ENCODE measurements at places on chromosomes 1 and 21.

- DNase-seq: no peak
Observed at GRCh38 chr1:147804942-147805723, 44.7 kb upstream of the GJA5 start.

- no peak for DNase-seq
Observed at GRCh38 chr1:184032306-184032929, 5.1 kb downstream of the COLGALT2 start.

GRCh38 chr21:36889401-36889800 is 77.1 kb downstream of the HLCS start:
- DNase-seq: no peak

GRCh38 chr1:4328402-4329071 is 325.9 kb upstream of the AJAP1 start:
- no peak for DNase-seq

DNA sequence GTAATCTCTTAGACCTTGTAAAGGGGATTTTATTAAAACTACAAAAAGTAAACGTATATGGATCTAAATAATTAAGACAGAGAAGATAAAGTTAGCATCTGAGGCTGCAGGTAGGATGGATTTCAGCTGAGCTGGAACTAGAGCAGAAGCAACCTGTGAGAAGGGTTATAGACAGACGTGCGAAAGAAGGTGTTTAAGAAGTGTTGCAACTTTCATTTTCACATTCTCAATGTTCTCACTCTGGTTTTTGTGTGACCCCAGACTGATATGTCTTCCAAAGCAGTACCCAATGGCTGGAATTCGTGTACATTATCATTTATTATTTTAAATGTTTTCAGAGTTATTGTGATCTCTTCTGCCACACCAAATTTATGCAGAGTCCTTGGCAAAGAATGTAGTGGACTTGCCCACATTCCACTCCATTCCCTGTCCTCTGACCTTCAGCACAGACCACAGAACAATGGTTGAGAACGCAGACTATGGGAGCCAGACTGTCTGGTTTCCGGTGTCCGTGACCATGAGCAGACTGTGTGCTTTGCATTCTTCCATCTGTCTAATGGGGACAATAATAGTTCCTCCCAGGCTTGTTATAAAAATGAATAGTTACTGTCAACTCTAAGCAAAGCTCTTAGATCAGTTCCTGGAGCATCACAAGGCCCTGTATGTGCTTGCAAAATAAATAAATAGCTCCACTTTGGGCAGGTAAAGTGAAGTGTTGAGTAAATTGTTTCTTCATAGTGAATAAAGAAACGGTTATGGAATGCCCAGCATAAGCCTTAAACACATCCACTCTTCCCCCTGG is 140.6 kb upstream of the SAMSN1 start:
- no peak for DNase-seq

- DNase-seq: peak; percentile 90
Observed at GRCh38 chr1:200896531-200897196, 2.0 kb downstream of the INAVA start.

DNA sequence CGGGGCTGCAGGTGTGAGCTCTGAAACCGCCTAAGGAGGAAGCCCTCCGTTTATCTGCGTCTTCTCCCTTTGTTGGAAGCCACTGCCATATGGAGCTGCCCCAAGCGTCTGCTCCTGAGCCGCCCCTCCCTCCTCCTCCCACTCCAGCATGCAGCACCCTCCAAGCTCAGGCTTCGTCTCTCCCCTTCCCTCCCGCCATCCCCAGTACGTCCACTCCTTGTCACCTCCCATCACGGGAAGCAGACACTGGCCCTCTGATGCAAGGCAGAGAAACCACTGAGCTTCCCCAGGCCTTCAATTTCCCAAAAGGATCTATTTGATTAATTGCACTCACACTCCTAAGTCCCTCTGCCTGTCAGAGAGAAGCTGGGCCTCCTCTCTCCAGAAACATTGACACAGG is 52.5 kb downstream of the NFASC start:
- no peak for DNase-seq

DNA sequence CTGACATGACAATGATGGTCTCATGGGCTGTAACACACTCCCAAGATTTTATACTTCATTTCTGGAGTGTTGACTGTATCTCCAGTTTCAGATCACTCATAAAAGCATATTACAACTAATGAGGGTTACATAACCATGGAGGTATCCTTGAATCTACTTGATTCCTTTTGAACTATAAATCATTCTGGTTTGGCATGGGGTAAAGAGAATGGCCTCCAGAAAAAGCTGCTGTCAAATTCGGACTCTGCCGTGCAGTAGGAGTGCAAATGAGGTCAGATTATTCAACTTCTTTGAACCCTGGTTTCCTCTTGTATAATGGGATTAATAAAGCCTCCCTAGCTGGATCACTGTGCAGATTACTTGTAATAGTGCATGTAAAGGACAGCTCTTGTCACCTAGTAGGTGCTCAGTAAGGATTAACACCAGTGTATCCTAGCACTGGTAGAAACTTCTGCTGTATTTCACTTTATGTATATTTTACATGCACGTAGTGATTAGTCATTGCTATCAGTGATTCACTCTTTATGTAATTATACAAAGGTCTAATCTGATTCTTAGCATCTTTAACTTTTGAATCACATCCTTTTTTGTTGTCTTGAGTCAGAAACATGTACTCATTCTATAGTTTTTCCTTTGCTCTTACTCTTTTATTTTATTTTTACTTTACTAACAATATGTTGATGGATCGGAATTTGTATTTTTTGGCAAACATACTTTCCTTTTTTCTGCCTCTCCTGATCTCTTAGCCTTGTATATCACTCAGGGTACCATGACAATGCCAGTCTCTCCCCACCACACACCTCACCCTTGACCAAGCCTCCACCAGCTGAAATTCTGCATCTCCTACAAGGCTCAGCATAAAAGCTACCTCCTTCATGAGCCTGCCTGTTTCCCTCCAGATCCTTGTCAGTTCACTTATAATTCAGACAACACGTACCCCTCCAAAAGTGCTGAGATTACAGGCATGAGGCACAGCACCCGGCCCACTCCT is 3.2 kb downstream of the LRRC8C start:
- peak; percentile 56 for DNase-seq

- no peak for DNase-seq
Observed at GRCh38 chr1:103582464-103582863, 11.1 kb downstream of the AMY2B start.

- no peak for DNase-seq
Observed at GRCh38 chr1:2974701-2975301, 46.5 kb upstream of the ACTRT2 start.

DNA sequence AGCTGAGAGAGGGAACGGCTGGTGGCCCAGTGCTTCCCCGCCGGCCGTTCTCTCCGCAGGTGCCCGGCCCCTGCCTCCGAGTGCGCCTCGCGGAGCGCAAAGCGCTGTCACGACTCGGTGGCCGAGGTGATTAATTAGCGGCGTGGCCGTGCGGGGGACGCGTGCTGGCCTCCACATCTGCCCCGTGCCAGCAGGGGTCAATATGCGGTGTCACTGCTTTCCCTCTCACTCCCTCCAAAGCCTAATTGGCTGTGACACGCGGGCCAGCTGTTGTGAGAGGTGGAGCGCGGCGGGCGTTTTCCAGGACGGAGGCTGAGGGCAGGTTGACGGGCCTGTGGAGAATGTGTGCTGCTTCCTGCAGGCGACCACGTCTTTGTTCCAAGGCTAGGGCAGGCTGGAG is 239.0 kb downstream of the LMX1A start:
- DNase-seq: no peak

GRCh38 chr1:47590523-47591225 is 152.8 kb downstream of the FOXD2 start:
- no peak for DNase-seq

DNA sequence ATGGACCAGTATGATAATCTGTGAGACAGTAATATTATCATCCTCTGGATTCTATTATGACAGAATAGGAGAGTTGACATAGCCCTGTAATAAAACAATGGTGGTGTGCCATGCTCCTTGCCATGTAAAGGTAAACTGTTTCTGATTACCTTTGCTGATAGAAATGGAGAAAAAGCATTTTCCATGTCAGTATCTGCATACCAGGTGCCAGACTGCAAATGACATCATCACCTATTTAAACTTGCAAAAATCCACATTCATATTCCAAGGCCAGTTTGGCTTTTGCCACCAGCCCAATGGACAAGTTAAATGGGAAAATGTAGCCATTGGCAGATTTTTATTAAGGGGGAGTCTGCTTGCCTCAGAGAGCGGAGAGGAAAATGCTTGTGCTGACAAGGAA is 23.9 kb upstream of the ABCD3 start:
- DNase-seq: no peak

DNA sequence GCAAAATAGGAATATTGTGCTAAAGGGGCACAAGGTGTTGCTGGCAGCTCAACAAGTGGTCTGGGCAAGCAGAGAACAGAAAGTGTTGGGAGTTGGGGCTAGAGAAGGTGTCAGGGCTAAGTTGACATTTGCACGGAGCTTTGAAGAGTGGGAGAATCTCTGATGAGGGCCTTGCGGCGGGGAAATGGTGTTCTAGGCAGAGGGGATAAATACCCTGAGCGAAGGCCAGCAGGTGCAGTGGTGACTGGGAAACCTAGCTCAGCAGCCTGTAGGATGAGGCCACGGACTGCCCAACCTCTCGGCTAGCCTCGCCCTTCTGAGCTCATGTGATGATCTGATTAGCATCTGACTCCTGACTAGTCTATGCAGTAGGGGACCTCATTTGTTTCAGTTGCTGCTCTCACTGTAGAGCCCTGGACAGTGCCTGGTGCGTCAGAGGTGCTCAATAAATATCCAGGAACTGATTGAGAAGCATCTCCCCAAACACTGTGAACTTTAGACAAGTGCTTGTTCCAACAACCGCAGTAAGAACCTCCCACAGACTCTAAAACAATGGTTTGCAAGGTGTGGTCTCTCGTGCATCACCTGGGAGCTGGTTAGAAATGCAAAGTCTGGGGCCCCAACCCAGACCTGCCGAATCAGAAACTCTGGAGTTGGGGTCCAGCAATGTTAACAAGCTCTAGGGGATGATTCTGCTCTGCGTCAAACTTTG is 1.0 kb upstream of the FOXO6 start:
- DNase-seq: no peak

DNA sequence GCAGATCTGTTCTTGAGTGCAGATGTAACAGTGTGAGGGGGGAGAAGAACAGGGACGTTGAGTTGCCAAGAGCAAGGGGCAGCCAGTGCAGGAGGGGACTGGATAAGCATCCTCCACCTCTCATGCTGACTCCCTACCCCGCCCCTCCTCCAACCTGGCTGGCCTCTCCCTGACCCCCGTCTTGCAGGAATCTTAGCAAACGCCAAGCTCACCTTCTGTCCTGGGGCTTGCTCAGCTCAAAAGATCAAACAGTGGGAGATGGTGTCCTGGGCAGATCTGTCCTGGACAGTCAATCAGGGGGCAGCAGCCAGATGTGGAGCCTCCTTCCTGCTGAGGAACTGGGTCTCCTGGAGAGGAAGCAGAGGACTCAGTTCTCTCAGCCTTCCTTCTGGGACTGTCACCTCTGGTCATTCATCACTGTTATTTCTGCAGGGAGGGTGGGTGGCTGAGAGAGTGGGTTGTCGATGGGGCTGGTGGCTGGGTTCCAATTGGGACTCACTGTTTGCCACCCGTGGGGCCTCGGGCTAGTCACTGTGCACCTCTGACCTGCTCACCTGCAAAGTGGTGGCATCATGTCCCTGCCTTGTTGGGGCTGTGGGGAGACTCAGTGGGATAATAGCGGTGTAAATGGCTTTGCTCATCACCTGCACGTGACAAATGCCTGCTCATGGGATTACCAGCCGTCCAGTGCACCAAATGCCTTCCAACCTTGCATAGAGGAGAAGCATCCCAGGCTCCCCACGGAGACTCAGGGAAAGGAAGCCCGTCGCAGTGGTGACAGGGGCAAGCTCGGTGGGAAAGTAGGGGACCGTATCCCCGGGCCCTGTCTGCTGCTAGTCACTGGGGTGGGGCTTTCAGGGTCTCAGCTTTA is 154.4 kb downstream of the PTPRU start:
- no peak for DNase-seq

GRCh38 chr1:226581650-226582330 is 33.2 kb downstream of the STUM start:
- DNase-seq: no peak

GRCh38 chr1:203649551-203649998 is 22.9 kb downstream of the ATP2B4 start:
- no peak for DNase-seq

DNA sequence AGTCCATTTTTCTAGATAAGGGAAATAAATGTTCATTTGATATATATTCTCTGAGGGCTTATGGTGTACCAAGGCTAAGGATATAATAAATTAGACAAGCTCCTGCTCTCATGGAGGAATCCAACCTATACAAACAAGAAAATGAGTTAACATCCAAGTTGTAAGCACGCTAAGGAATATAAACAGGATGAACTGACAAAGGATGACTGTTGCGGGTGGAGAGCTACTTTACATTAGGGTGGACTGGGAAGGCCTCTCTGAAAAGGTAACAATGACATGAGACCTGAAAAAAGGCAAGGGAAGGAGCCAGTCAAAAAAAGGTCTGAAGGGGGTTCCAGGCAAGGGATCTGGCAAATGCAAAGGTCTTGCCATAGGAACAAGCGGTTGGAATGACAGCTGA is 3.1 kb downstream of the BCAR3 start:
- no peak for DNase-seq

GRCh38 chr1:46527474-46528296 is 23.8 kb downstream of the KNCN start:
- peak; percentile 57 for DNase-seq

GRCh38 chr1:209674957-209675564 is at the start of gene G0S2:
G0S2 (plus strand) TSS chr1:209675412; CDS start chr1:209675685, 273 bp downstream.
- peak; percentile 57 for DNase-seq

- DNase-seq: no peak
Observed at GRCh38 chr1:21100481-21100921, 76.2 kb downstream of the EIF4G3 start.

DNA sequence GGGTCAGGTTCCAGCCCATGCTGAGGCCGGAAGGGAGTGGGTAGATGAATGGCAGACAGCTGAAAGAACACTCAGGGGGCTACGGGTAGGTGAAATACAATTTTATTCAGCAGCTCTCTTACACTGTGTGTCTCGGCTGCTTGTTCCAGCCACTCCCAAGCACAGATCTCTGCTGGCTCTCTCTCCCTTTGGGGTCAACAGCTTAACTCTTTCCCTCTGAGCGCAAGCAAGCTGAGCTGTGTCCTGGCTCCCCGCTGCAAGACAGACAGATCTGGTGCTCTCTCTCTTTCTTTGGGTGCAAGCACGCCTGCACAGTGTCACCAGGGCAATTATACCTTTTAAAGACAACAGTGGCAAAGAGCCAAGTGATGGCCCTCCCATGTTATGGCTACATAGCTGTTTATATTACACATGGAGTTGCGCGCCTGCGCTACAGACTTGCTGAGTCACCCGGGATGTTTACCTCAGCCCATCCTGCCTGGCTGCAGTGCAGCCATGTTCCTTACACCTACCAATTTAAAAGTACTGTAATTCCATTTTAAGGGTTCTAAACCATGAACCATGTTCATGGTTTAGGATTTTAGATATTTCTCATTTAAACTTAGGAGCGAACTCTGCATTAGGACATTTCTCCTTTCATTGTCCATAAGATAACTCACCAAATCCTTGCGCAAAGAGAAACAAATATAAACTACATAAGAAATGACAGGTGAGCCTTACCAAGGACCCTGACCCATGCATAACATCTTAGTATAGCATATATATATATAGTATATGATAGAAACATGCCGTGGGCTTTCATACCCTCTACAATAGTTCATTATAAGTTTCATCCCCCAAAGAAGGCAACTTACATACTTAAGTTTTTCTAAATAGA is 396.5 kb downstream of the SMYD3 start:
- no peak for DNase-seq

Measured in RCC 7860 (cell line).